ENCODE measurements at places on chromosomes 11 and 22.

GRCh38 chr11:92929653-92930052, 39.8 kb upstream of the MTNR1B start:
- DNase-seq: no peak

DNA sequence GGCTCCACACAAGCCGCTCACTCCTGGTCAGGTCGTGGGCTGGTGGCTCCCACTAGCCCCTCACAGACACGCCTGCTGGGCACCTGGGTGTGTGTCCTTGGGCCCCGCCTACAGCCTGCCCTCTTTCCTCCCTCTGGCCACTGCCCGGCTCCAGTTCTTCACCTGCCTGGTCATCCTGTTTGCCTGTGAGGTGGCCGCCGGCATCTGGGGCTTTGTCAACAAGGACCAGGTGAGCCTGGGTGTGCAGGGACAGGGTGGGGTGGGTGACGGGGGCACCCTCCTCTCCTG, 5.8 kb upstream of the TSSC4 start:
- DNase-seq: no peak

DNA sequence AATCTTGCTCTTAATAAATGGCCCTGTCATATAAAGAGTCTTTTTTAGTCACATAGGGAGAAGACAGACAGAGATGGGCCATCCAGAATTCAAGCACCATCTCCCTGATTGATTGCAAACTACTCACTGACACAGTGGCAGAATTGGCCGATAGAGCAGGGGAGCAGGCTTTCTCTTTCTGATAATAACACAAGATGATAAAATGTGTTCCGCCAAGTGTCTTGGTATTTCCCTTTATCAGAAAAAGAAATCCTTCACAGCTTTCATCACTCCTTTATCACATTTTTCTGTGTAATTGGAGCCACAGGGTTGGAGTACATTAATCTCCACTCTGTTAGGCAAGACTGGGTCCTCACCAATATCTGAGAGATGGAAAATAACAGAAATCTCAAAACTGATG, 406.0 kb downstream of the TMEM135 start:
- DNase-seq: no peak

DNA sequence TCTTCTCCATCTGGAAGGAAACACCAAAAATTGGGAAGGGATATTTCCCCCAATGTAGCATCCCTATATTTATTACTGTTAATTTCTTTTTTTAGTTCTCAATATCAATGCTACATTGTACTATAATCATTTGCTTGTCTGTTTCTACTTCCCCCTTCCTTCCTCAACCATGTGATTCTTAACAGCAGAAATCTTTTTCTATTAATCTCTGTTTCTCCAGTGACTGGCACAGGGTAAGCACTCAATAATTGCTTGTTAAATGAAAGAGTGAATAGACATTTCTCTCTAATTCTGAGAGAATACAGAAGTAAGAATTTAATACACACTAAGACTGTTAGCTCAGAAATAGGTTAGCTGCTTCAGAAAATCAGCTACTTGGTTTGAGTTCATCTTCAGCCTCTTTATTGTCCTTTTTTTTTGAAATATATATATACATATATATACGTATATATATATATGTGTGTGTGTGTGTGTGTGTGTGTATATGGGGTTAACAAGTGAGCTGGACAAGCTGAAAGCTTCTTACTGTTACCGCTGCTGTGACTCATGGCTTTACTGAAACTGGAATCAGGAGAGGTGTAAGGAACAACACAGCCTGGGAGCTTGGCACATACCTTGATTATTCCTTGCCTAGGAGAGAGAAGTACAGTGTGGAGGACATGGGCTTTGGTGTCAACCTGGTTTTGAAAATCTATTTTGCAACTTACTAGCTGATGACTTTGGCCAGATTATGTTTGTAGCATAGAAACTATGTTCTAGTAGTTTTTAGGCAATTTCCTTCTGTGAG, 26.2 kb upstream of the PDE3B start:
- DNase-seq: no peak

DNA sequence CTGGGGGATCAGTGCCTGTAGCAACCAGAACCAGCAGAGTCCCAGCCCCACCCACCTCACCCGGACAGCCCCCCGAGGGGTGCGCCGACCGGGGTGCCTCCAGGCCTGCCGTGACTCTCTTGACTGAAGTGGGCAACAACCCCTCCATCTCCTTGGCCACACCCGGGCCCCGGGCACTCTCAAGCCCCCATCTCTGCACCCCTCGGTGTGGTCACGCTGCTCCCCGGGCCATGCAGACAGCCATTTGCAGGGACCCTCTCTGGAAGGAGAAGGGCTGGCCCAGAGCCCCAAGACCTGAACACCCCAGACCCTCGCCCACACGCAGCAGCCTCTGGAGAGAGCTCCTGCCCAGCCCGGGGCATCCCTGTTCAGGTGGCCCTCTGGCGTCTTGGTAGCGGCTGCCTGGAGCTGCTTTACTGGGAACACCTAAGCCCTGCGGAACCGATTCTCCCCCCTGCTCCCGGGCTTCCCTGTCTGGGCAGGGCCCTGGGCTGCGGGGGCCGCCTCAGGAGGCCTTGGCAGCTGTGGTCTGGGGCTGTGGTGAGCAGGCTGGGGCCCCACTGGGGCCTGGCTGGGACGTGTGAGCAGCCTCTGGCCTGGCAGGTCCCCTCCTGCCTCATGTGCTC, 84.9 kb downstream of the WNT7B start:
- no peak for DNase-seq

GRCh38 chr11:83542861-83543260, 256.7 kb upstream of the CCDC90B start:
- no peak for DNase-seq
